ENCODE measurements at places on chromosomes 2 and 18.

- peak; percentile 4 for DNase-seq
These were observed 47.6 kb downstream of the HNRNPLL start for GRCh38 chr2:38554973-38555595.

DNA sequence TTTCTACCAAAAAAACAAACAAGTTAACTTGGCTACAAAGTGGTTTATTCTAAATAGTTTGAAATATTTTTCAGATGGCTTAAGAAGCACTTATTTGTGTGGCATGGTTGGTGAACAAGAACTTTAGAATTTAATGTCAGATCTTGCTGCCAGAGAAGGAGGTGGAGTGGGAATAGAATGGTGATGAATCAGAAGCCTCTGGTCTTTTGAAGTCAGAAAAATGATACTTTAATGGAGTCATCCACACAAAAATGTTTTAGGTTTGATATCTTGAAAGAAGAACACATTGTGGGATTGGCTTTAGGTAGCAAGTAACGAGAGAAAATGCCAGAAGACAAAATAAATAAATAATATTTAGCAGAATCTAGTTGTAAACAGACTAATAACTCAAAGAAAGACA lies 243.1 kb upstream of the FANCL start:
- no peak for DNase-seq

DNA sequence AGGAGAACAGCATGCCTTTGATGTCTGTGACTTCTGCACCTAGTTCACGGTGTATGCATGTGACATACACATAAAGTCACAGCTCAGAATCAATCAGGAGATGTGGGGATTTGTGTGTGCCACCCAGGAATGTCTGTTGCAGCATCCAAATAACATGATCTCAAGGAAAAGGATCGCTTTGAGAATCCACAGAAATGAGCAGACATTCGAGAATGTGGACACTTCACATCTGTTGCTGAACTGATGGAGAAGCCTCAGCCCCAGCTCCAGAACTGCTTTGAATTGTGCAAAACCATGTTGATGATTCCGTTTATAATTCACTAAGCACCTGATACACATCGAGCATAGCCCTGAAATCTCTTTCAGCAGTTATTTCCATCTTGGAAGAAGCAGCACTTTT lies 208.6 kb downstream of the CMPK2 start:
- DNase-seq = no peak

- no peak for DNase-seq
These were observed 60.9 kb upstream of the FZD7 start for GRCh38 chr2:201972621-201973255.

DNA sequence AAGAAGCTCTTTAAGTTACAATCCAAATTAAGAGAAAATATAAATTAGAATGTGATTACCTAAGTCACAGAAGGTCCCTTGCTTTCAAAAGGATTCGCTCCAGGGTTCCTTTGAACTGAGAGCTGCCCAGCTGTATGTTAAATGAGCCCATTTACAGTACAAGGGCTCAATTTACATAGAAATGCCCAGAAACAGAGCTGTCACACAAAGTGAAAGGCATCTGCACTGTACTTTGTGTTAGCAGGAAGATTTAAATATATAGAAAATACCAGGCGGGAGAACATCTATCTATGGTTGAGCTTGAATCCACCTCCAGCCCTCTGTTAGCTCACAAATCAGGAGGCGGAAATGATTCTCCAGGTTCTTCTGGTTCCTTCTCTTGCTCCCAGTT lies 272.9 kb downstream of the PAX3 start:
- no peak for DNase-seq

GRCh38 chr2:25872134-25872533 lies 6.2 kb downstream of the ASXL2 start:
- no peak for DNase-seq

- no peak for DNase-seq
These were observed 213.8 kb downstream of the SP3 start for GRCh38 chr2:173751245-173751975.

DNA sequence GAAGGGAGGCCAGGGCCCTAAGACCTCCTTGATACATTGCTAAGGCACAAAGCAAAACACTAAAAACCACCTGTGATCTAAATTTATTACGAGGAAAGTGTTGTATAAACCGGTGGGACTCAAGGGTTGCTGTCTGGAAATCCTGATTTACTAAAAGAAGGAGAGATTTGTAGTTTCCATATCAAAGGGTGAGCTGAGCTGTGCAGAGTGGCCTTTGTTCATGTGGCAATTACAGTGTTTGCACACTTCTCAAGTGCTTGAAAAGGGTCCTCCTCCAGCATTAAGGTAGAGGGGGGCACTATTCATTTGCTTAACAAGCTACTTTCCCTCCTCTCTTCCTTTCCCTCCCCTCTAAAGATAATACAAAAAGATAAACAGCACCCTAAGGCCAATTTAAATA lies 30.5 kb upstream of the ITGA4 start:
- DNase-seq = no peak

- no peak for DNase-seq
These were observed 6.6 kb downstream of the EMX1 start for GRCh38 chr2:72923833-72924352.

GRCh38 chr18:44388329-44388728 lies 292.4 kb upstream of the SETBP1 start:
- no peak for DNase-seq

GRCh38 chr18:77067291-77068061 lies 65.1 kb downstream of the MBP start:
- no peak for DNase-seq

GRCh38 chr2:176575237-176575744 lies 306.0 kb downstream of the MTX2 start:
- DNase-seq = no peak

DNA sequence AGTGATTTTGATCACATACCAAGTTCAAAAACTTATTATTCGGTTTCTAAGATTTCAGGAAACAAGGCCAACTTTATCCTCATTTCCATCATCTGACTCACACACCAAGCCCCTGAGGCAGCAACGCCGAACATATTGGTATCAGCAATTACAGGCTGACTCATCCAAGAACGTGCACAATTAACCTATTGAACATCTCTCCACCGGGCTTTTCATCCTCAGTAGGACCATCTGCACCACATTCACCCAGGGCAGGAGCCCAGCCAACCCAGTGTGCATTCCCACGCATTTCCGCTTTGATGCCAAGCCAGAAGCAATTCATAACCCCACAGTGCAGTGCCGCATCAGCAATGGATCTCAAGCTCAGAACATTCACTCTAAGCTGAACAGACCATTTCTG lies 52.9 kb downstream of the SCG2 start:
- DNase-seq = no peak

DNA sequence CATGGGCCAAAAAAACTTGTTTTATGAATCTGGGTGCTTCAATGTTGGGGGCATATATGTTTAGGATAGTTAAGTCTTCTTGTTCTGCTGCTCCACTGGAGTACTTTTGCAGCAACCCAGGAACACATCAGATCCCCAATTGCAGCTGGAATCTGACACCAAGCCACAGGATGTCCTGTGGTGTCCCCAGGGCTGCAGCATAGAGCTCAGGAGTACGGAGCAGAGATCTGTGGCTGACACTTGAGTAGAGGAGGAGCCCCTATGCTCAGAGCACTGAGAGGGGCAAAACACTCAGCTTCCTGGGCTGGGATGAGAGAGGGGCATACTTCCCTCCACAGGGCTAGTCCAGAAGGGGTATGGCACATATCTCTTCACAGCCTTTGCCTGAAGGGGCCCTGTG lies 138.9 kb upstream of the ERBB4 start:
- no peak for DNase-seq

DNA sequence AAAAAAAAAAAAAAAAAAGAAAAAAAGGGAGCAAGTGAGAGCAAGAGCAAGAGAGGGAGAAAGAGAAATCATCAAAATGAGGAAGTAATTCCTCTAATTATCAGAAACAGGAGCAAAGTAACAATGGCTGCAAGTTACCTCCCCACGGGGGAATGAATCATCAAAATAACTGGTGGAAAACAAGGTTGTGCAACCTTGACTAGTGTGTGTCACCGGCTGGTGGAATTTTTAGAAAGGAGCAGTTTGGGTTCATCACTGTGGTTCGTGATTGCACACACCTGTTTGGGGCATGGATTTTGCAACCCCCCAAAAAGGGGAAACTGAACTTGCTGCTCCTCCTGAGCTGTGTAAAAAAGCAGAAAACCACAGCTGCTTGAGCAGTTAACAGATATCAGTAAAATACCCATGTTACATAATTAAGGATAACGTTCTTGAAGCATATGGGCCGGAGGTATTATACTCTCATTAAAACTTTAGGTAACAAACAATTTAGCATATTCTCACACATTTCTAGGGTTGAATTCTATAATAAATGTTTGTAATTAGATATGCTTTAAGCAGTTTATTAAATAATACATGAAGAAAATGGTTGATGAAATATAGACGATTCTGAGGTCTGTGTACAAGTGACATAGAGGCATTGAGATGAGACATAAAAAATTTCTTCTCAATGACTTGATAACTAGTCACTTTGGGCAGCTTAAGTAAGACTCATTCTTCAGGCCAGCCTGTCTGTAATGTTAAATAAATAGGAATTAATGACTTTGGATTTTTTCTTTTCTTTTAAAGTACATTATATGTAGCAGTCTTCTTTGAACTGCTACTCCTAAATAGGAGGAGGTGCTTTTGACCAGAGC lies 184.2 kb upstream of the ZEB2 start:
- no peak for DNase-seq

- no peak for DNase-seq
These were observed 5.2 kb downstream of the GNLY start for GRCh38 chr2:85699325-85699724.

- DNase-seq = no peak
These were observed 157.1 kb downstream of the MC4R start for GRCh38 chr18:60215432-60215831.

GRCh38 chr2:217008794-217009193 lies 148.9 kb upstream of the TNP1 start:
- no peak for DNase-seq

- no peak for DNase-seq
These were observed 49.2 kb downstream of the SIGLEC15 start for GRCh38 chr18:45874491-45875184.

- DNase-seq = no peak
These were observed 77.2 kb downstream of the TTN start for GRCh38 chr2:178730049-178730448.

Measured in midbrain (tissue), 1 donor.